GM19239 (cell line): ENCODE measurements at places on chromosomes 3 and 15.

GRCh38 chr3:122943828-122944190, 83.8 kb downstream of the SEMA5B start:
- DNase-seq, result no peak

DNA sequence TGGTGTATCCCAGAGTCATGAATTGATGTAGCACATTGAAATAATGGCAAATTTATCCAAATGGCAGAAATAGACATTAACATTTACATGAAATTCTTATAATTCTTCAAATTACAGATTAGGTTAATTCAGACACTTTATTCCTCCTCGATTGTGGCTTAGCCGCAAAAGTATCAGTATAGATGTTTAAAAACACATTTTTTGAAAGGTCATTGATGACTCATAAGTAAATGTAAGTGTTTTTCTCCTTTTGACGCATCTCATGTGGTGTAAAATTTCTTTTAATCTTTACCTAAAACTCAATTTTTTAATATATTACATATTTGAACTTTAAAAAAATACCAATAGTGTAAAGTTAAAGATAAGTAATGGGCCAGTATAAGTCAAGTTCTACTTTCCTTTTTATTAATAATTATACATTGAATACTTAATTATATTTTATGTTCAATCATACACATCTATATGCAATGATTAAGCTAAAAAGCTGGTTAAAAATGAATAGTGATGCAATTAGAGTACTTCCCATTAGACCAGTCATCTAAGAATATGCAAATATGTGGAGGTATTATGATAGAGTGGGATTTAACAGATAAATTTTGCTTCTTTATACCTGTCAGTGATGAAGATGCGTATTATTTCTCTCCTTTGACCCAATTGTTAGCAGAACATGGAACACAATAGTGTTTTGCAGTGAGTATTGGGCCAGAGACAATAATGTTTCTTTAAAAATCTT, 678.1 kb upstream of the DPPA4 start:
- DNase-seq, result no peak

DNA sequence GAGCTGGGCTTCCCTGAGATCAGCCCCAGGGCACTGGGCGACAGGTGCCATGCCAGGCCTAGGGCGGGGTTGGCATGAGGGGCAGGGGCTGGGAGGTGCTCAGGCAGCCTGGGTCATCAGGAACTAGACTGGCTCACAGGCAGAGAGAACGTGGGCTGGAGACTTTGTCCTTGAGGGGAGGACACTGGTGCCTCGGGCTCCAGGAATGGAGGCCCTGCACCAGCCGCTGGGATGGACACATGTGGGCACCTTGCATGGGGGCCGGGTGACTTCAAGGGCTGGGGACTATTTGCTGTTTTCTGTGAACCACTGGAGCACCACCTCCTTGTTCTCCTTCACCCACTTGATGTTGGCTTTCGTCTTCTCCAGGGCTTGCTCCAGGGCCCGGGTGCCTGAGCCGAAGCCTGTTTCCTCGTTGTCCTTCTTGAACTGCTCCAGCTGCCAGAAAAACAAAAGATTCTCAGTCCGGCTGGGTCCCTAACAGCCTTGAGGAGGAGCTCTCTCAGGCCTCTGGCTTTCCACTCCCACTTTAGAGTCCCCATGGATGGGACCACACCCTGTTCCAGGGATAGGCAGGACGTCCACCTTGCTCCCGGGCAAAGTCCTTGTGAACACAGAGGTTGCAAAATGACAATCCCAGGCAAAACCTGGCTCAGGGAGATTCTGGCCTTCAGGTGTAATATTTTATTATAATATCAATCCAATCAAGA, 9.1 kb downstream of the MESP2 start:
- no peak for DNase-seq

DNA sequence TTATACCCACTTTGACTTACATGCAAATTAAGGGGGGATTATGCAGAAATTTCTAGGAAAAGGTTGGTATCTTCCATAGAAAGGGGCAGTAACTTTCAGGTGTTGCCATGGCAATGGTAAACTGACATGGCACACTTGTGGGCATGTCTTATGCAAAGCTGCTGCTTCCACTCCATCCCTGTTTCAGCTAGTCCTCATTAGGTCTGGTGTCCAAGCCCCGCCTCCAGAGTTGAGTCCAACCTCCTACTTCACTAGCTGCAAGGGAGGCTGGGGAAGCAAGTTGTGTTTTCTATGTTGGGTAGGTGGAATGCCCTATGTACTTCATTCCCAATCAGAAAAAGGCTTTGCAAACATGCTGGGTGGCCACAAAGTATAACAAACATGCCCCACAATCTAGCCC, 14.7 kb upstream of the KLHL40 start:
- no peak for DNase-seq

- DNase-seq, result no peak
Observed at GRCh38 chr3:184320104-184320445, 5.7 kb downstream of the EIF4G1 start.

DNA sequence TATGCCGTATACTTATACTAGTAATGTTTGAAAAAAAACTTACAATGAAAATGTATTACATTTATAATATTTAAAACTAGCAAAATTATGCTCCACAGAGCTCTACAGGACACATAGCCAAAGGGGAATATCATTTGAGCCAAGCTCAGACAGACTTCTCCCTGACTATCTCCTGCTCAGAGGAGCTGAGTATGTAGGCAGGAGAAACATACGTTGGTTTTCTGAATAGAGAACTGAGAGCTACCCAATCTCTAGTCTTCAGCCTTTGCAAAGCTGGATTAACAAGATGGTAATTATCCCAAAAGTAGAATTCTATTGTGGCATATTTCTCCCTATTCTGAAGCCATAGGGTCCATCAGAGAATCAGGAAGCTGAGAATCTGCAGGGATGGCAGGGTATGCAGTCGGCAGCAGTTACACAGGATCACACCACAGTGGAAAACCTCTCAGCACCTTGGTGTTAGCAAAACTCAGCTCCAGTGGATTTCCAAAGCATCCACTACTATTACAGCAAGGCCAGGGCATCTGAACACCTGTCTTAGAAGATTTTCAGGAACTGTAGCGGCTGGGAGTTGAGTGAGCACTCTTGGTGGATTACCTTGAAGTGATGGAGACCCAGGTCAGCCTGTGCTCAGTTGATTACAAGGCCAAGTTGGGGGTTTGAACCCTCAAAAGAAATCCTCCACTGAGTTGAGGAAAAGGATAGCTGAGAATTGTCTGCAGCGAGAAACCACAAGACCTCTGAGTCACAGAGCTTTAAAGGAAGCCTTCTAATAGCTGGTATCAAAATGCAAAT, 30.1 kb downstream of the GPR15 start:
- DNase-seq, result no peak

- DNase-seq, result no peak
Observed at GRCh38 chr15:57041416-57041815, 123.0 kb downstream of the TCF12 start.

DNA sequence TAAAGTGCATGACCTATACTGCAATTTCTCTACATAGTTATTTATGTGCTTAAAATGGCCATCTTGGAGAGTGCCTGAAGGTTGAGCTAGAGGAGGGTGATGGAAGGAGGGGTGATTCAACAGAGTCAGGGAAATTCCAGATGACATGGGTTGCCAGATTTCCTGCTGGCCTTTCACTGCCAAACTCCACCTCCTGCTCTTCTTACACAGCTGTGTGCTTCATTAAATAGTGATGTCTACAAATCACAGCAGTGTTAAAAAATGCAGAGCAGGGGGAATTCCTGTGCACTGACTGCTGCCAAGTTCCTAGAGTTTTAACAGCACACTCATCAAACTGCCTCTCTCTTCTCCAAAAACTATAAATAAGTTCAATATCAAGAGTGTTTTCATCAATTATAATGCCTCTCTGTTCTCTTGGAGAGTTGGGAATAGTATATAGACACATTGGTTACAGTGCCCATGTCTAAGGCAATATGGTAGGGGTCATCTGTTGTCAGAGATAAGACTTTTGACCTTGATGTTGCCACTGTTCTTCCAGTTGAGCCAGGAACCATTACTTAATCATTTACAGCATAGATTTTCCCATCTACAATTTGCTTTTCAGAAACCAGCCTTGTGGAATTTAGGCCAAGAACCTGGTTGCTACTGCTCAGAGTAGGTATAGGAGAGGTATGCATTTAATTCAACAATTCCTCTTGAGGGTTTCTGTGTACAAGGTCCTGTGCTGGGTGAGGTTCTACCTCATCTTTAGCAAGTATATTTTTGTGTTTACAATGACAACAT, 79.6 kb downstream of the TP63 start:
- DNase-seq, result no peak

DNA sequence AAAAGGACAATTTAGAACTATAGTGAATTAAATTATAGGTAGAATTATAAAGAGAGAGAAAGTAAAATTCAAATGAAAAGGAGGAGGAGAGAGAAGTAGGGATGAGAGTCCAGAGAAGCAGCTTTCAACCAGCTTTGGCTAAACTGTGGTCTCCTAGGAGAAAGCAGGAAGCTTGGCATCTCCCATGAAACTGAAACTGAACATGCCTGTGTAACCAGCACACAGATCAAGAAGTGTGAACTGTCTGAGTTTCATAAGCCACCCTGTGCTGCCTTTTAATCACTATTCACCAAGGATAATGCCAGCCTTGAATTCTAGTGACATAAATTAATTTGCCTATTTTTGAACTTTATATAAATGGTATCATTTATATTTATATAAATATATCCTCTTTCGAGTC, 128.5 kb downstream of the MYRIP start:
- peak; percentile 7 for DNase-seq

- no peak for DNase-seq
Observed at GRCh38 chr3:9715136-9715535, 11.5 kb downstream of the CPNE9 start.

DNA sequence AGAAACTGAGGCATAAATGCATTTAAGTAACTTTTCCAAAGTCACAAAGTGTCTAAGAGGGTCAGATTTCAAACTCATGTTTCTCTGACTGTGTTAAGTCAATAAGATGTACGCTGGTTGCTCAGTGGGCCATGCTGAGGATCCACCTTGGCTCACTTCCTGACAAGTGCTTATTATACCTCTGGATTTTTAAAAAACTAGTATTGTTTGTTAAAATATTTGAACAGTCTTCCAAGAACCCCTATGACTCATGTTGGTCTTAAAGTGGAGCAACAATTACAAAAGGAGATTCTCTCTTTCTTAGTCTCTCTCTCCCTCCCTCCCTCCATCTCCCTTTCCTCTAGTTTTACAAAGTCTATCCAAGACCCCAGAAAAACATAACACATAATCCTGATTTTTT, 1050.2 kb downstream of the AGBL1 start:
- no peak for DNase-seq

GRCh38 chr15:31004220-31004733, 12.8 kb upstream of the MTMR10 start:
- no peak for DNase-seq

- DNase-seq, result no peak
Observed at GRCh38 chr3:195194559-195195206, 76.3 kb downstream of the XXYLT1 start.

DNA sequence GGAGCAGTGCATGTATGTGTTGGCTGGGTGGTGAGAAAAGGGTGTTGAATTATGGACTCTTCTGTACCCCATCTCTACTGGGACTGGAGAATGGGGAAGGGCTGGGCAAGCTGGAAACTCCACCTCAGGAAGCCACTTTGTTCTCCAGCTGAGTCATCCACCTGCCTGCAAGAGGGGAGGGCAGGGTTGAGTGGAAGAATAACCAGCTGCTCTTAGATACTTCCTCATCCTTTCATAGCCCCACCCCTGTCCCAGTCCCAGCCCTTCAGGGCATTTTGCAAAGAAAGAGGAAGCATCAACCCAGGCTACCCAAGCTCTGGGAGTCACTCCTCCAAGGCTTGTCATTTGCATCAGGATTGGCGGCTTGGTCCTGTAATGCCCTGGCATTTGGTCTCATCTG, 33.1 kb downstream of the RAB11A start:
- DNase-seq, result peak; percentile 59

DNA sequence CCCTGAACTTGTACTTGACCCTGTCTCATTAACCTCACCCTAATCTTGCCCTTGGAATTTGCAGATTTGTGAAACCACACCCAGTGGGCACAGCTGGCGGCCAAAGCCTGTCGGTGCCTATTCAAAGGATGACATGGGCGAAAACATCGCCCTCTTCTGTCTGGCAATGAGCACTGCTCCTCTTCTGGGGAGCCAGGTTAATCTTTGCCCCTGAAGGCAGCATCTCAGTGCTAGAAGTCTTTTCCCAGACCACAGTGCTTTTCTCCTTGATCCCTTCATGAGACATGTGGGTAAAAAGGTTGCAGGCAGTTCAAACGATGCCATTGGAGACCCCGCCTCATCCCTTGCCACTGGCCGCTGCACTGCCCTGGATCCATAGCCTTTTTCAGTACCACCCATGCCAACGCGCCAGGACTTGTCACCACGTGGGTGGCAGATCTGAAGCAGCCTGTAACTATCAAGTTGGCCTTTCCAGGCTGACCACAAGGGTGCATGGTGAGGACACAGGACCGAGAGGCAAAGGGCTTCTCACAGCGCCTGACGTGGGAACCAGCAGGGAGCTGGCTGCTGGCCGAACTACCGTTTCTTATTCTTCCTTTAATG, 6.5 kb upstream of the DNASE1L3 start:
- DNase-seq, result peak; percentile 35

- no peak for DNase-seq
Observed at GRCh38 chr3:38117163-38117716, 19.7 kb downstream of the ACAA1 start.

GRCh38 chr3:128940252-128940651, 53.6 kb downstream of the CFAP92 start:
- DNase-seq, result no peak

DNA sequence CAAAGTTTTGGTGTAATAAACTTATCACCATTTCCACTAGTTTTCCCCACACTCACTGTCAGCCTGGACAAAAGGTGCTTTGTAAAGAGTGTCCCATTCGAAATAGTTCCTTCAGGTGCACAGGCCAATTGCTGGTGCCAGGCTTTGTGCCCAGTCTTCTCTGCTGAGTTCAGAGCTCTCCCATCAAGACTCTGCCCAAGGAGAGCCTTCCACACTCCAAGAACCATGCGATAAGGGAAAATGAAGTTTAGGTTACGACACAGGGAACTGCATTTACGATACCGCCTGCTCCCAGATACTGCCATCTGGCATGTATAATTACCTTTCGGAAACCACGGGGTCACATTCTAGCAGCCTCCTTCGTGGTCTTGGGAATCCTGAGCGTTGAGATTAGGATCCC, 379.6 kb downstream of the MECOM start:
- no peak for DNase-seq

DNA sequence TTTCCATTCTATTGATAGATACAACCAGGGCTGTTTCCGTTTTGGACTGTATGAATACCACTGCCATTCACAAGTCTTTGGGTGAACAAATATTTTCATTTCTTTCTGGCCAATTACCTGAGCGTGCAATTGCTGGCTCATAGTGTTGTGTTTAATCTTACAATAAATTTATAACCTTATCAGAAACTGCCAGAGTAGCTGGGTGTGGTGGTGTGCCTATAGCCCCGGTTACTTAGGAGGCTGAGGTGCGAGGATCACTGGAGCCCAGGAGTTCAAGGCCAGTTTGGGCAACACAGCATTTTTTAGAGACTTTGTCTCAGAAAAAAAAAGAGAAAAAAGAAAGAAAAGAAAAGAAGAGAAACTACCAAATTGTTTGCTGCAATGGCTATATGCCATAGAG, 5.4 kb upstream of the SLC6A6 start:
- no peak for DNase-seq

- no peak for DNase-seq
Observed at GRCh38 chr3:109353057-109353456, 15.7 kb upstream of the DPPA4 start.

- no peak for DNase-seq
Observed at GRCh38 chr3:156211583-156211982, 91.2 kb downstream of the KCNAB1 start.
